HuH-7.5 (cell line): ENCODE measurements at places on chromosomes 6 and 20.

DNA sequence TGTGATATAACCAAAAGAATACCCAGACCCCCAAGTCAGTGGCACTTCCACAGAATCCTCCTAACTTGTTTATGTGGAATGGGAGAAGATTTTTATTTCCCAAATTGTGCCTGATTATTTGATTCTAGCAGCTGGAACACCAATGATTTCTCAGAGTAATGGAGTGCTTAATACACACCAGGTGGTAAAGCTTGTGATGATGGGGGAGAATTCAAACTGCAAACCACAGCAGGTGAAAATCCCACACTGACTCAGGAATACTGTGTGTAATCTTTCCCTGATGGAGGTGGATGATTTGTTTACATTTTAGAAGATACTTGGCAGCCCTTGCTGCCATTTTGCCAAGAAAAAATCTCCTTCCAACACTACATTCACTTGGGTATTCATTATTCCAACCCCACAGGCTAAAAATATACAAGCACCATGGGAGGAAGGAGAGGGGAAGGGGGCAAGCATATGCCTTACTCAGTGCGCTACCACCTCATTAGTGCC is 212.7 kb upstream of the PLN start:
- DNase-seq = no peak

GRCh38 chr20:2754424-2754823 is 46.0 kb downstream of the CPXM1 start:
- DNase-seq = no peak

GRCh38 chr6:5697508-5697907 is 309.2 kb downstream of the NRN1 start:
- no peak for DNase-seq

DNA sequence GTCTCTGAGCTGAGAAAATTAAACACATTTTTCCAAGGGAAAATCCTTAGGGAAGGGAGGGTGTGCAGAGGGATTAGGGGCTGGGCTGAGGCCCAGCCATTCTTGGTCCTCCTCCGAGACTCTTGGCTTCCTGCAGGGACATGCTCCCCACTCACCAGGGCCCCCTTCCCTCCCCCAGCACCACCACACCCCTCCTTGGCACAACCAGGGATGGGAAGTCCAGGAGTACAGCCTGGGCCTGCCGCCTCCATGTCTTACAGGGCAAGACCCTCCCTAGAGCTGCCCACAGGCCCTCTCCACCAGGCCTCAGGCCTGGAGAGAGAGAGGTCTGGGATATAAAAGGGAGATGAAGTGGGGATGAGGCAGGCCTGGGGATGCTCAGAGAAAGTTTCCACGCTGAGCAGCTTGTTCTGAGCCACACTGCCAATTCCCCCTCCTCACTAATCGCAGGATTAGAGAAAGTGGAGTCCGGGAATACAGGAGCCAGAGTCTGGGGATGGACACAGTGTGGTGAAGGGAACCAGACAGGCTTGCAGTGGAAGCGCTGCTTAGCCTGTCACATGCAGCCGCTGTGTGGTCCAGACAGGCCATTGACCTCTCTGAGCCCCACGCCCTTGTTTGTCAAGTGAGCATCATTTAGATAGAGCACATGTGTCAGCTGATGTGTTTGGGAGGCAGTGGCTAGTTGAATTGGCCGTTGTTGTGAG is 105.5 kb downstream of the MRPL14 start:
- DNase-seq = no peak

DNA sequence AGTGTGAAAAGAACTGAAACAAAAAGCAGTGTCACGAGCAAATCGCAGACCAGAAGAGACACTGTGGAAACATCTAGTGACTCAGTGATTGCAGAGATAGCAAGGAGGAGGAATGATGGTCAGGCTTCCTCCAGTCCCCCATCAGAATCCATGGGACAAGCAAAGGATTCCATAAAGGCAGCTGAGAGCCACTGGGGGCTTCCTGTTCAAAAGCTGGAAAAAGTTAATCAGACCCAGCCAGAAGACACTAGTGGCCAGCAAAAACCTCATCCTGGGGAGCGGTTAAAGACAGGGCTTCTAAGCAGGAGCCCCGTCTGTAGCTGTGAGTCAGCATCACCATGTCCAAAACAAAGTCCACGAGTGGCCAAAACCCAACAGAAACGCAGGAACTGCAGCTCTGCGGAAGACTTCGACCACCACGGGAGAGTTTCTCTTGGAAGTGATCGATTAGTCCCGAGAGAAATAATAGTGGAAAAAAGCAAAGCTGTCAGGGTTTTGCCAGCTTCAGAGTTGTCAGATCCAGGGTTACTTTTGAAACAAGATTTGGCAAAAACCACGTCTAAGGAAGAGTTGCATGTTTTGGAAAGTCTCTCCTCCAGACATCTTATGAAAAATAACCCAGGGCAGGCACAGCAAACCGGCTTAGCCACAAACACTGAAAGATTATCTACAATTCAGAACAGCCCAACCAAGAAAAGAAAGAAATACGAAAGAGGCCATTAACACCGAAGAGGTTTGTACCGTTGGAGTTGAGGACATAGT is 51.0 kb downstream of the JAG1 start:
- no peak for DNase-seq

DNA sequence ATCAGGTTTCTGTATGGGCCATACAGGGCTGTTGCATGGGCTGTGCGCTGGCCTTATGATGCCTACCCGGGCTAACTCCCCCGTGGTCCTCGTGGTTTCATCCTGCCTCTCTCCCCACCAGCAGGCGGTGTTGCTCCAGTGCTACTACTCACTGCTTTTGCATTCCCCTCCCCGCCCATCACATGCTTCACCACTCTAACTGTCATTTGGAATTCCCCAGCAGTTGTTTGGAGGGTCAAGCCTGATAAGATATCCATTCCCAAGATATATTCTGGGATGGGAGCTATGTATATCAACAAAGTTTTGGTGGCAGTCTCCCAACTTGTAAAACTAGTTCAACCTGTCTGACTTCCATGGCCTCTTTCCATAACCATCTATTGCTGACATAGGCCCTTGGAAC is 233.2 kb upstream of the SOX4 start:
- DNase-seq = no peak

DNA sequence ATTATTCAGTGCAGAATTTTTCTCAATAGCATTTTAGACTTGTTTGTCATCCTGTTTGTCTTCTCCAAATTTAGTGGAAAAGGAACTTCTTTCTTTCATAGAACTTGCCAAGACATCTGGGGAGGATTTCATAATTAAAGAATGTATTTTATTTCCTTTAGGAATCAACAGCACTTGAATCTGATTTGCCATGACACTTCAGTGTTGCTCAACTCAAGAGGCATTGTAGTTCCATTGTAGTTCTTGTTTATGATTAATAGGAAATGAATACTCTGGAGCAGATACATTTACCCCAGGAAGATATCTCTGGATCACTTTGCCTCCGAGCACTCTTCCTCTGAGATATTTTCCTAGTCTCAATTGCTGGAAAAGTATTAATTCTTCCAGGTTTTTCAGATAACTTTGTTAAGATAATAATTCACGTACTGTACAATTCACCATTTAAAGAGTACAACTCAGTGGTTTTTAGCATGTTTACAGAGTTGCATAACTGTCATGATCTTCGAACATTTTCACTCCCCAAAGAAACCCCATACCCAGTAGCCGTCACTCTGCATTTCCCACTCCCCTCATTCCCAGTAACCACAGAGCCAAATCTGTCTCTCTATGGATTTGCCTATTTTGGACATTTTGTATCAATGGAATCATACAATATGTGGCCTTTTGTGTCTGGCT is 29.7 kb downstream of the AKAP12 start:
- no peak for DNase-seq

DNA sequence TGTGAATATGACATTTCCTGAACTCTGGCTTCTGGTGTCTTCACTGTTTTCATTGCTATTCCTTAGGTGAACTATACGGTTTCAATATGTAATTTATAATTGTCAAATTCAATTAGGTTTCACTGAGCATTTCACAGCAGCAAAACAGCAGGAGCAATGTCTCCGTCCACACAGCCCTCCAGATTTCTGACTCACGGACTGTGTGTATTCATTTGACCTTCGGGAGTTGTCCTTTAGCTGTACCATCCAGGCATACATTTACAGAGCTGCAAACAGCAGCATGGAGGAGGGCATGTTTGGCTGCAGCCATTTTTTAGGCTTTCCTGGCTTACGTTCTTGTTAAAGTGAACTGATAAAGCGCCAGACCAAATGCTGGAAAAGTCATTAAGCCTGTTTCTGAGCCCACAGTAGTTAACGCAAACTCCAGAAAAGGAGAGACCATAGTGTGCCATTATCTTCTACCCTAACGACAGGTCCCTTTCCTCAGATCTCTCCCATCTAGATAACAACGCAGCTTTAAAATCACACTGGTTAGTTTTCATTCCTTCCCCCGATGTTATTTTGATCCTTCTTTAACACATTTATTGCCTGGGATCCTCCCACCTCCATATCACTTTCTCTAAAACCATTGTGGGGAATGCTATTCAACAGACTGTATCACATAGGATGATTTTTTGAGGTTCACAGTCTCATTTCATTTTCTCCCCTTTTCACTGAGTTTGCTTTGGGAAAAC is 18.3 kb downstream of the FOXC1 start:
- no peak for DNase-seq

- no peak for DNase-seq
Observed at GRCh38 chr6:41573276-41573675, 27.1 kb downstream of the FOXP4 start.
